ENCODE measurements at places on chromosomes 1 and 21.

DNA sequence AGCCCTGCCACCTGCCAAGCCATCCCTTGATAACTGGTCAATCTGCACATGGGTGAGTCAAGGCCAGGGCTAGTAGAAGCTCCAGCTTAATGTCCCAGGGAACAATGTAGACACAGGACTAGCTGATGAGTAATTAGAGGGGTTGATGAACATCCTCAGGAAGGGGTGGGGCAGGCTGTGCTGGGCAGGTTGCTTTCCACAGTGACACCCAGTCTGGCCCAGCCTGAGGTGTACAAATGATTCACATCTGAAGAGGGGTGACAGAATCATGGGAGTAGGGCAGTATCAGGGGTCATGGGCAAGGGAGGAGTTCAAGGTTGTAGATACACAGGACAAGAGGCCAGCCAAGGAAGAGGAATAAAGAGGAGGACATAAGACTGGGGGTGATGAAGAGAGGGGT lies 4.3 kb downstream of the LPAR3 start:
- no peak for DNase-seq

GRCh38 chr21:44992608-44993031 lies 52.8 kb downstream of the SLX9 start:
- no peak for DNase-seq

- DNase-seq: no peak
These were observed 135.0 kb downstream of the ATP5PO start for GRCh38 chr21:33780631-33781030.

- no peak for DNase-seq
These were observed 99.2 kb downstream of the ERG start for GRCh38 chr21:38399103-38399502.

DNA sequence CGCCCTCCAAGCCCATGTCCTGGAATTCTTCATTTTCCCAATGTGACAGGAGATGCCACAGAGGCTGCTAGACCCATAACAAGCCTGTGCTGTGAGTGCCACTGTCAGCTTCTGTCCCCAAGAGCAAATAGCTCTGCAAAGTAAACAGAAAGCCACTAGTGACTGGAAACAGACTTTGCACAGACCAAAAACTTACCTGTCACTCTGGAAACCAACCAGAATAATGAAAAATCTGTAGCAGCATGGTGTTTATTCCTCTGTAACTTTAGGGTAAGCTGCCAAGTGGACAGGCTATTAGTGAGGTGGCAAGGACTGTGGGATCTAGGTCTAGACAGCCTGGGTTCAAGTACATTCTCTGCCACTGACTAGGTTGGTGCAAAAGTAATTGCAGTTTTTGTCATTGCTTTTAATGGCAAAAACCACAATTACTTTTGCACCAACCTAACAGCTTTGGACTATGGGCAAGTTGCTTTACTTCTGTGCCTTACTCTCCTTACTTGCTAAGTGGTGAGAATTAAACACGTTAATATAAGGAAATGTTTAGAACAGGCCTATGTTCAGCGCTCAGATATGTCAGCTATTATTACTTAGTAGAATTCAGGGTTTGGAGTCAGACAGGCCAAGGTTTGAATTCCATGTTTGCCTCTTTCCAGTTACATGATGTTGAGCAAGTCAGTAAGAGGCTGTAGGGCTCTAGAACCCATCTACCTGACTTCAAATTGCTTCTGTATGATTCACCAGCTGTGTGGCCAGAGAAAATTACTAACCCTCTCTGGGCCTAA lies at the start of gene C8B:
Gene C8B, minus strand, starts transcription at position 100 of the 782 bp plus-strand sequence. Its CDS starts 67 bp downstream, at position 33.
- no peak for DNase-seq

DNA sequence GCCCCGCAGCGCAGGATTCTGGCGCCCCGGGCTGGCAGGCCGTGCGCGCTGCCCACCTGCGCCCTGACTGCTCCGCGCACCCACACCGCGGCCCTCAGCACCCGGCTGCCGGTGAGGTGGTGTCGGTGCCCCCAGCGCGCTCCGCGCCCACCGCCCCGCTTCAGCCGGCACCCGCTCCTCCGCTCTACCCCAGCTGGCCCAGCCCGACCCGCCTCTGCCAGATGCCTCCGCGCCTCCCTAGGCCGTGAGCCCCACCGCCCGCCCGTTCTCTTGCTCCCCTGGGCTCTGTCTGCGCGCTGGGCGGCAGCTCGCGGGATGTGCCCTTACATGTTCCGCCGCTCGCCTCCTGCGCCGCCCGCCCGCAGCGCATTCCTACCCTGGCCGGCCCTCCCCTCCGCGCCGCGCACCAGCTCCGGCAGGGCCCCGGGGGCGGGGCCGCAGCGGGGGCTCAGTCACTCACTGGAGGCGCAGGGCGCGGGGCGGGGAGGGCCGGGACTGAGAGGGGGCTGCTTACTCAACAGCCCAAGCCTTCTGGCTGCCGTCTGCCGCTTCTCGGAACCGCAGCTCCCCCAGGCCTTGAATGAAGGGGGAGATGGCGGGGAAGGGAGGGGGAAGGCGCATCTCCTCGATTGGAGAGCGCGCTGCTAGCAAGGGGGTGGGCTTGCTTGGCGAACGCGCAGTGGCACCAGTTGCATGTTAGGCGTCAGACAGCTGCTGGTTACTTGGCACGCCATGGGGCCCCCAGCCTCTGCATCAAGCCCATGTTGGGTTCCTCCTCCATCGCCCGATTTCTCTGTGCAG lies at the start of gene PHLDA3:
Gene PHLDA3, minus strand, starts transcription at position 345 of the 801 bp plus-strand sequence. CDS start 402 bp downstream, outside the sequence.
- peak; percentile 41 for DNase-seq

GRCh38 chr1:58011978-58012377 lies 534.5 kb downstream of the OMA1 start:
- DNase-seq: no peak

DNA sequence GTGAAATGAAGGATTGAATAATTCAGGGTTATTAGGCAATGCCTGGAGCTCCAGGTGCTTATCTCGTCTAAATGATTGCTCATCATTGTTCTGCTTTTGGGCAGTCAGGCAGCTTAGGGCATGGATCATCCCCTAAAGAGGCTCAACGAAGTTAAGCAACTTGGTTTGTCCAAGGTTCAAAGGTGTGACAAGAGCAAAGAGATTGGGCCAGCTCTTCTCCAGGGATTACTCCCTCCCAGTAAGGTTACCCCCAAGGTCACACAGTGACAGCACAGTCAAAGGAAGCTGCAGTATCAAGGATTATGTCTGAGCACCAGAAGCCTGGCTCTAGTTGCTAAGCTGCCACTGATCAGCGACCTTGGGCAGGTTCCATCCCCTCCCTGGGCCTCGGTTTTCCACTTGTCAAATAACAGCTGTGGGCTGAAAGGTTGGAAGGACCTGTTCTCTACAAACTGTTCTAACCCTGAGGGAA lies 6.8 kb downstream of the ETNK2 start:
- no peak for DNase-seq

- no peak for DNase-seq
These were observed 174.7 kb downstream of the LBR start for GRCh38 chr1:225253173-225253572.

DNA sequence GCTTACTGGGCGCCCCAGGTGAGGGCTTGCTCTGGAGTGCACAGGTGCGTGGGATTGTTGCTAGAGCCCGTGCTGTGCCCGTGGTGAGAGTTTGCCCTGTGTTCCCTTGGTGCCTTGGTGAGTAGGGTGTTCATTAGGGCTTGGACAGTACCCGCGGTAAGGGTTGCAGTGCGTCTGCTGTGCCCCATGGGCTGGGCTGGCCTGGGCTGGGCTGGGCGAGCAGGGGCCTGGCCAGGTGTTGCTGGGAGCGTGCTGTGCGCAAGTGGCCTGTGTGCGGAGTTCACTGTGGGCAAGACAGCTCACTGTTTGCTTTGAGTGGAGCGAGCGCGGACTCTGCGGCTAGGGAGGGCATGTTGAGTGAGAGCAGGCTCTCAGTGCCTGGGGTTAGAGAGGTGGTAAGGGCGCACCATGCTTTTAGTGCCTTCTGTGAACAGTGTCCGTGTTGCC lies 725 bp downstream of the CR1L start:
- DNase-seq: no peak

GRCh38 chr1:28981210-28981609 lies 66.8 kb downstream of the EPB41 start:
- no peak for DNase-seq

Data from stimulated activated CD4-positive, alpha-beta T cell treated with anti-CD3 and anti-CD28 coated beads, Interleukin-4, amount 100 ng/mL, for 24 hours (primary cell).